ENCODE measurements at places on chromosomes 7 and 10.

- H3K4me1 ChIP-seq = peaks cover 21% of the 10 kb centered on the region
- H3K36me3 ChIP-seq = peaks cover 28% of the 10 kb centered on the region
- H3K27ac ChIP-seq = no peak overlapping the region
- H3K4me3 ChIP-seq = no peak overlapping the region
Measured at GRCh38 chr7:24835643-24836042, 78.4 kb upstream of the GSDME start.

GRCh38 chr7:88500131-88500530, 193.4 kb upstream of the STEAP4 start:
- H3K4me1 ChIP-seq = no peaks in the 10 kb centered on the region
- no peaks in the 10 kb centered on the region for H3K27me3 ChIP-seq
- DNase-seq = peak; percentile 14
- no peak overlapping the region for H3K4me3 ChIP-seq

DNA sequence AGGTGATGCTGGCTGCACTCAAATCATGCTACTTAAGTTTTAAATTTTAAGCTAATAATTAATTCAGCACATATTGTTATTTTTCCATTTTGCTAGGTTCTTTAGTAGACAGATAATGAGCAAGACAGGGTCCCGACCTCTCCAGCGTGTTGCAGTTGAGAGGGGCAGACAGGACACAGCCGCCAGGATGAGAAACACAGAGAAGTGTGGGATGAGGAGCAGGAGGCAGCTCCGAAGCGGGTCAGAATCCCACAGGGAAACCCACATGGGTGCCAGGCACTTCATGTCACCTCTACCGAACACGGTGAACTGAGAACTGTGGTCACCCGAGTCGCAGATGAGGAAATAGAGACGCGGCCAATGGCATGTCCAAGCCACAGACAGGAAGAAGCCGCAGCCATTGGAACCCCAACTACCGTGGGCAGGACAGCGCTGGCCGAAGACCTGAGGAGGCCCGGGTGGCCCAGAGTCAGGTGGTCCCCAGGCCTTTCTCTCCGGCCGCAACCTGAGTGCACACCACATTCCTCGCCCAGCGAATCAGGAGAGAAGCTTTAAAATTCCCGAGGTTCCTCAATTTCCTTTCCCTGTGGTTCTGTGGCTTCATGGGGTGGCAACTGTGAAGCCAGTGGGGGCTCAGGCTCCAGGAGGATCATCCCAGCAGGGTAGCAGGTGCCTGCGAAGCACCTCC, 213.0 kb downstream of the DNAJB6 start:
- H3K27ac ChIP-seq = no peak overlapping the region
- H3K36me3 ChIP-seq = no peaks in the 10 kb centered on the region
- DNase-seq = no peak
- H3K4me1 ChIP-seq = no peaks in the 10 kb centered on the region
- H3K27me3 ChIP-seq = no peaks in the 10 kb centered on the region

- H3K4me1 ChIP-seq = no peaks in the 10 kb centered on the region
- DNase-seq = no peak
- H3K36me3 ChIP-seq = no peaks in the 10 kb centered on the region
- no peak overlapping the region for H3K4me3 ChIP-seq
- no peak overlapping the region for H3K27ac ChIP-seq
Measured at GRCh38 chr10:16518822-16519221, 2.9 kb downstream of the C1QL3 start.

- no peaks in the 10 kb centered on the region for H3K4me1 ChIP-seq
- H3K27me3 ChIP-seq = peaks cover 98% of the 10 kb centered on the region
- H3K36me3 ChIP-seq = no peaks in the 10 kb centered on the region
- DNase-seq = no peak
- H3K4me3 ChIP-seq = no peak overlapping the region
Measured at GRCh38 chr10:101131962-101132635, 999 bp downstream of the TLX1 start.

- peak overlapping the region; percentile 81 for H3K4me3 ChIP-seq
- H3K36me3 ChIP-seq = no peaks in the 10 kb centered on the region
- H3K4me1 ChIP-seq = peaks cover 37% of the 10 kb centered on the region
- peak; percentile 53 for DNase-seq
Measured at GRCh38 chr7:21944616-21945453, 864 bp downstream of the CDCA7L start.

- peaks cover 31% of the 10 kb centered on the region for H3K27me3 ChIP-seq
- H3K4me3 ChIP-seq = no peak overlapping the region
Measured at GRCh38 chr10:11673346-11674280, 62.2 kb upstream of the USP6NL start.

DNA sequence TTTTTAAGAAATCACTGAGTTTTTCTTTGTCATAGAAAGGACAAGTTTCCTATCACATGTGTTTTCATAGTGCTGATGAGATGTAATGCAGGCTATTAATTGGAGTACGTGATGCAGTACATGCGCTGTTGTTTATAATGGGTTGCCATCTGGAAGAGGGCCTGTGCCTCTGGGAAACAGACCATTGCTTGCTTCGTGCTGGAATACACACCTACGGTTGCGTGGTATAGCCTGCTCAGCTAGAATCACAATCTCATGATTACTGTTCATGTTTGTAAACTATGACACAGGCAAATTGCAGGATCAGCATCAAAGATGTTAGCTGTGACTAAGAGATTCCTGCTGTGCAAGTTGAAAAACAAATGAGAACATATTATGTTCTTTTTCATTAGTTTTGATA, 107.2 kb upstream of the STEAP1B start:
- peaks cover 23% of the 10 kb centered on the region for H3K4me1 ChIP-seq
- peak; percentile 81 for DNase-seq
- peak overlapping the region; percentile 18 for H3K27ac ChIP-seq
- no peaks in the 10 kb centered on the region for H3K27me3 ChIP-seq

DNA sequence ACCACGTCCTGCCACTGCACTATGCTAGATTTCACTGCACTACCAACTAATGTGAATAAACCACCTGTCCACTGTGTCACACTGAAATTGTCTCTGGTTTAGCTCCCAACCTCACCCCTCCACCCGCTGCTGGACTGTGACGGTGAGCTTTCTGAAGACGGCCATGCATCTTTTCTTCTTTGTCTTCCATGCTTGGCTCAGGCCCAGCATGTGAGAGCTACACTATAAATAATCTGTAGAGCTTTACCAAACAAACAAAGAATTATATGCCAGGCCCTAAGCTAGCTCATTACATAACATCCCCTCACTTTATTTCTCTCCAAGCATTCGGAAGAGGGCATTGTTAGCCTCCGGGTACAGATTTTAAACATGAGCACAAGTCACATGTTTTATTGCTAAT, 633.2 kb downstream of the TNS3 start:
- no peak overlapping the region for H3K27ac ChIP-seq
- H3K4me3 ChIP-seq = no peak overlapping the region
- H3K4me1 ChIP-seq = peaks cover 14% of the 10 kb centered on the region
- no peaks in the 10 kb centered on the region for H3K36me3 ChIP-seq
- H3K27me3 ChIP-seq = no peaks in the 10 kb centered on the region

DNA sequence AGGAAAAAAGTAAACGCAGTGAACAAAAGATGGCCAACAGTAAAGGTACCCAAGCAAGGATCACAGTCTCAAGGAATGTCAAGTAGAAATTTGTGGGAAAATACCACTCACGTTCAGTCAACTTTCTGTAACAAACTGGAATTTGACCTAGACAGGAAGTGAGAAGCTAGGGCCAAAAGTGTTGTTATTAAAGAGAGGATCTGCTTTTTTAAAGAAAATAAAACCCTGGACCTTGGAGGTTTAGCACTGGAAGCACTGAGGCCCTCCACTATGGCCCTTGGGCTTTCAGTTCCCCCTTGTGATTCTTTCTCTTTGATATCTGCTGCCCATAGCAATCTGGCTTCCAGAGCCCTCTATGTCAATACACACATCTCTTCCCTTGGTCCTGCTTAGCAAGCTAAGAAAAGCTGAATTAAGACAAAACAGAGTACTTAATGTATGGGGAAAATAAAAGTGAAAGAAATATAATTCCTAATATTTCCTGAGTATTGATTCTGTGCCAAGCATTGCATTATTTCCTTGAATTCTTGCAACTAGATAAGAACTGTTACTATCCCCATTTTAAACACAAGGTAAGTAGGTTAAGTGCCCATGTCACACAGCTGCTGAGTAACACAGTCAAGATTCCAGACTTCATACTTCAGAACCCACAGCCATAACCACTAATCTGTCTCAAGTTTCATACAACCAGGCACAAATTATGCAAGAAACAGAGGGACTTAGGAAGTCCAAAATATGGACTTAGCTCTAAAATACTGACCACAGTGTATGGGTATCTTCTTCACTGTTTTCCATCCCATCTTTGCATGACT, 2.6 kb upstream of the ZNF438 start:
- peak; percentile 93 for DNase-seq
- no peaks in the 10 kb centered on the region for H3K27me3 ChIP-seq
- peak overlapping the region; percentile 36 for H3K4me3 ChIP-seq
- H3K36me3 ChIP-seq = no peaks in the 10 kb centered on the region

- H3K4me3 ChIP-seq = no peak overlapping the region
- no peak for DNase-seq
- H3K4me1 ChIP-seq = no peaks in the 10 kb centered on the region
- H3K27me3 ChIP-seq = no peaks in the 10 kb centered on the region
- no peak overlapping the region for H3K27ac ChIP-seq
Measured at GRCh38 chr10:124694481-124695220, 49.5 kb downstream of the FAM53B start.

DNA sequence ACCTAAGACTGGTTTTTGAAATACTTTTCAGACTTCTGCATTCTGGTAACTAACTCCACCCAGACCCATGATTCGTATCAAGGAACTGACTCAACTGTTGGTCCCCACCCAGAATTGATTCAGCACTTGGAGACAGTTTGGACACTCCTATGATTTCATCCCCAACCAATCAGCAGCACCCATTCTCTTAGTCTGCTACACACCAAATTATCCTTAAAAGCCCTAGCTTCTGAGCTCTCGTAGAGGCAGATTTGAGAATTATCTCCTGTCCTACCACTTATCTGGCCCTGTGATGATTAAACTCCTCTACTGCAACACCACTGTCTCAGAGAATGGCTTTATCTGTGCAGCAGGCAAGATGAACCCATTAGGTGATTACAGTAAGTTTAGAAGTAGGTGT, 7.7 kb upstream of the GSTO1 start:
- H3K4me1 ChIP-seq = peaks cover 5% of the 10 kb centered on the region
- DNase-seq = peak; percentile 92
- peak overlapping the region; percentile 86 for H3K27ac ChIP-seq
- H3K36me3 ChIP-seq = no peaks in the 10 kb centered on the region
- H3K4me3 ChIP-seq = no peak overlapping the region

All from GM23248 (cell line).